Suppressor macrophage treated with lipopolysaccharide for 1 hour (primary cell): ENCODE measurements at places on chromosomes 11 and 22.

GRCh38 chr11:12914400-12914912 lies 94.7 kb upstream of the RASSF10 start:
- peak; percentile 7 for DNase-seq

GRCh38 chr11:63623513-63624140 lies 9.4 kb upstream of the PLAAT3 start:
- no peak for DNase-seq

DNA sequence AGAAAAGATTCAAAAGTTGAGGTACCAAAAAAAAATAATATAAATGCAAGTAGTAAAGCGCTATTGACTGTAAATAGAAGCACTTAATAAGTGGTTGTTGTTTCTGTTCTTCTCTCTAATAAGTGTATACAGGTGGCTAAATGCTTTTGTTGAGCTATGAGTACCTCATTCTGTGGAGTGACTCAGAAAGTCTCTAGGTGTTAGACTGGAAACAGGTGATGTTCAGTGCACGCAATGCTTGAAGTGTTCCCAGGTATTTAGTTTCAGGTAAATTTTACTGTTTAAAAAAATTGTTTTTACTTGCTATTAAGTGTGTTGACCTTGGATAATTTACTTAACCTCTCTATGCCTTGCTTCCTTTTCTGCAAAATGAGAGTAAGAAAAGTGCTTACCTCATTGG lies 24.2 kb downstream of the POU2AF3 start:
- no peak for DNase-seq

GRCh38 chr22:39859903-39860588 lies 33.5 kb downstream of the ENTHD1 start:
- DNase-seq = no peak
